ENCODE measurements at places on chromosomes 7 and 10. TPM values are rescaled to one million over a fixed set of nuclear protein-coding genes. Genes with fewer than 3 reads are reported as not detected.

GRCh38 chr7:116524609-116525297, at the start of gene CAV1:
Gene CAV1, plus strand, starts transcription at chr7:116525036. Its CDS starts 27 bp downstream, at chr7:116525063.
- DNase-seq = peak; percentile 69

GRCh38 chr10:71694567-71694968, 25.0 kb downstream of the C10orf105 start:
- no peak for DNase-seq

- DNase-seq = no peak
These were observed 72.5 kb upstream of the CC2D2B start for GRCh38 chr10:95835149-95835860.

The FANK1 gene
- polyA plus RNA-seq = 0.37 TPM

Data from muscle of arm (tissue), 14 donors.